ENCODE measurements at places on chromosomes 13 and 19. TPM values are rescaled to one million over a fixed set of nuclear protein-coding genes. Genes with fewer than 3 reads are reported as not detected.
A peak's percentile ranks its signal among the peaks of the same experiment; 100 is the strongest.

The CDX2 gene
- polyA plus RNA-seq: 132 TPM

The ADPRHL1 gene
- polyA plus RNA-seq: 2.8 TPM

The NAPSA gene
- 2.8 TPM for polyA plus RNA-seq

The CHAF1A gene
- 12.4 TPM for polyA plus RNA-seq

The ERCC2 gene
- 18.2 TPM for polyA plus RNA-seq

The PRTN3 gene
- 0.22 TPM for polyA plus RNA-seq

The MYO16 gene
- 0.27 TPM for polyA plus RNA-seq

The CKM gene
- polyA plus RNA-seq: 4.9 TPM

The OR7C1 gene
- 0.03 TPM for polyA plus RNA-seq

The GJB6 gene
- polyA plus RNA-seq: 0.25 TPM

The ZNF837 gene
- 4.3 TPM for polyA plus RNA-seq

The EHD2 gene
- polyA plus RNA-seq: 31.4 TPM

The FAM83E gene
- polyA plus RNA-seq: 77.5 TPM

The FAM124A gene
- polyA plus RNA-seq: 1.2 TPM

The PDX1 gene
- polyA plus RNA-seq: 20.0 TPM

DNA sequence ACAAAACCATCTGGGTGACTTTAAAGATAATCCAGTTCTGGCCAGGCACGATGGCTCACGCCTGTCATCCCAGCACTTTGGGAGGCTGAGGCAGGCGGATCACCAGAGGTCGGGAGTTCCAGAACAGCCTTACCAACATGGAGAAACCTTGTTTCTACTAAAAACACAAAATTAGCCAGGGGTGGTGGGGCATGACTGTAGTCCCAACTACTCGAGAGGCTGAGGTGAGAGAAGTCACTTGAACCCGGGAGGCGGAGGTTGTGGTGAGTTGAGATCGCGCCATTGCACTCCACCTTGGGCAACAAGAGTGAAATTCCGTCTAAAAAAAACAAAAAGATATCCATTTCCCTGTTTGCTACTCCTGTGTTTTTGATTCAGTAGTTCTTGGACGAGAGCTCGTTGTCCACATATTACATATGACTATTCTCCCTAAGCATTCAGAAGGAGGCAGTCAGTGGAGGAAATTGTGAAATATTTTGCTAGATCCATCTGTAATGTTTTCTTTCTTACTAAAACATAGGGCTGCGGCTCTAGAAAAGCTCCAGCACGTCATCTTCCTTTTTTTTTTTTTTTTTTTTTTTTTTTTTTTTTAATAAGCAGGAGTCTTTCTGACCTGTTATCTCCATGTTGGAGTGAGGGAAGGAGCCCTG lies 33.6 kb downstream of the ZNF701 start:
- DNase-seq: no peak
- H3K4me1 ChIP-seq: peaks cover 15% of the 10 kb centered on the region
- no peak overlapping the region for H3K4me3 ChIP-seq
- no peaks in the 10 kb centered on the region for H3K27me3 ChIP-seq
- H3K27ac ChIP-seq: no peak overlapping the region

- H3K4me1 ChIP-seq: peaks cover 10% of the 10 kb centered on the region
- no peaks in the 10 kb centered on the region for H3K36me3 ChIP-seq
- peaks cover 2% of the 10 kb centered on the region for H3K27me3 ChIP-seq
Measured at GRCh38 chr13:109867766-109868165, 81.4 kb upstream of the IRS2 start.

GRCh38 chr19:32781280-32781679 lies 61.7 kb downstream of the TDRD12 start:
- H3K27me3 ChIP-seq: no peaks in the 10 kb centered on the region
- no peaks in the 10 kb centered on the region for H3K4me1 ChIP-seq
- H3K4me3 ChIP-seq: no peak overlapping the region
- no peak overlapping the region for H3K27ac ChIP-seq

DNA sequence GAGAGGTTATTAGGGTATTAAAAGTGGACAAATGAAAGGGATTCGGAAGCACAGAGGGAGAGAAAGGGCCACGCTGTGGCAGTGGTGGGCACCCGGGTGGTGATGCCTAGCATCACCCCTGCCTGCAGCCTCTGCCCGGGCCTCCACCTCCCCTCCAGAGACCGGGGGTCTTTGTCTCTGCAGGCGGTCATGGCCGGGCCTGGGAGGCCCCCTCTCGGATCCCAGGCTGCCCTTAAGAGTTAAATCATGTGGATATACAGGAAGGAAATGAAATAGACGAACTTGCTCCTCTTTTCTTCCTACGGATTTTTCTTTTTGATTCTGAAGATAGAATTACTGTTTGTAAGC lies 319.6 kb downstream of the ZNF536 start:
- H3K27me3 ChIP-seq: peaks cover 34% of the 10 kb centered on the region
- H3K4me1 ChIP-seq: no peaks in the 10 kb centered on the region
- H3K4me3 ChIP-seq: no peak overlapping the region
- no peaks in the 10 kb centered on the region for H3K36me3 ChIP-seq
- H3K27ac ChIP-seq: no peak overlapping the region

- DNase-seq: peak; percentile 14
- H3K36me3 ChIP-seq: no peaks in the 10 kb centered on the region
- H3K4me3 ChIP-seq: no peak overlapping the region
Measured at GRCh38 chr19:28633319-28634018, 579.5 kb downstream of the UQCRFS1 start.

GRCh38 chr19:14473073-14473977 lies 1.8 kb downstream of the PTGER1 start:
- H3K4me1 ChIP-seq: peaks cover 13% of the 10 kb centered on the region
- H3K36me3 ChIP-seq: peaks cover 31% of the 10 kb centered on the region
- H3K4me3 ChIP-seq: no peak overlapping the region
- peaks cover 29% of the 10 kb centered on the region for H3K27me3 ChIP-seq

GRCh38 chr13:78777976-78778375 lies 119.0 kb upstream of the OBI1 start:
- DNase-seq: peak; percentile 25
- H3K36me3 ChIP-seq: no peaks in the 10 kb centered on the region
- no peak overlapping the region for H3K4me3 ChIP-seq
- no peak overlapping the region for H3K27ac ChIP-seq
- no peaks in the 10 kb centered on the region for H3K4me1 ChIP-seq

DNA sequence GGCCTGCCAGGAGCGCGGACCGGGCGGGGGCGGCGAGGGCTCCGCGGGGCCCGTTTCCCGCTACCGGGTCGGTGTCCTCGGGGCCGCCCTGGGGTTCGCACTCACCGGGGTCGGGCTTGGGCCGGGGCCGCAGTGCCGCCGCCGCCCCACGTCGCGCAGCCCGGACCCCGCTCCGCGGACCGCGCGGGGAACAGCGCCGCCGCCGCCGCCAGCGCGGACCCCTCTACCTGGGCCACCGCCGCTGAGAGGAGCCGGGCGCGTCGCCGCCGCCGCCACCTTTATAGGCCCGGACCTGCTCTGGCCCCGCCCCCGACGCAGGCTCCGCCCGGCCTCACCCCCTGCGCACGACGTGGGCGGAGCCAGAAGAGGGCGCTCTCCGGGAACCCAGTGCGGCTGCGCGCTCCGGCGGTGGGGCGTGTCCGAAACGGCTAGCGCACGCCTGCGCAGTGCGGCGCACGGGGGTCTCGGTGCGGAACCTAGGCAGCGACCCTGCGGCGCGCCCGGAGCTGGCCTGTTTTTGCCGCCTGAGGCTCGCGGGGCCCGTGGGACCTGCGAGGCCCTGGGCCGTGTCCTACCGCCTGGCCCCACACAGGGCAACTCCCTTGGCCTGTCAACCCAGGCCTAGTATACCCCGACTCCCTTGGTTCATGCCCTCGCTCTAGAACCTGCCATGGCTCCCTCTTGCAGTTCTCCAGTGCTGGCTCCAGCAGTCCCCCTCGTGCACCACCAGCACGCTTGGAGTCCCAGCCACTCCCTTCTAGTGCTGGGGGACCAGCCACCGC lies at the start of gene MKNK2:
Gene MKNK2, minus strand, starts transcription at position 254 of the 782 bp plus-strand sequence. CDS start 393 bp downstream, outside the sequence.
- peak within 1 kb of the TSS; percentile 99 for H3K4me3 ChIP-seq
- H3K27ac ChIP-seq: peak within 1 kb of the TSS; percentile 97
- peaks cover 30% of the 10 kb centered on the region for H3K36me3 ChIP-seq
- H3K4me1 ChIP-seq: peaks cover 47% of the 10 kb centered on the region
- DNase-seq: peak; percentile 87

- H3K27ac ChIP-seq: peak overlapping the region; percentile 0
- no peaks in the 10 kb centered on the region for H3K27me3 ChIP-seq
- DNase-seq: peak; percentile 56
Measured at GRCh38 chr19:40348961-40349507, 539 bp downstream of the PLD3 start.

DNA sequence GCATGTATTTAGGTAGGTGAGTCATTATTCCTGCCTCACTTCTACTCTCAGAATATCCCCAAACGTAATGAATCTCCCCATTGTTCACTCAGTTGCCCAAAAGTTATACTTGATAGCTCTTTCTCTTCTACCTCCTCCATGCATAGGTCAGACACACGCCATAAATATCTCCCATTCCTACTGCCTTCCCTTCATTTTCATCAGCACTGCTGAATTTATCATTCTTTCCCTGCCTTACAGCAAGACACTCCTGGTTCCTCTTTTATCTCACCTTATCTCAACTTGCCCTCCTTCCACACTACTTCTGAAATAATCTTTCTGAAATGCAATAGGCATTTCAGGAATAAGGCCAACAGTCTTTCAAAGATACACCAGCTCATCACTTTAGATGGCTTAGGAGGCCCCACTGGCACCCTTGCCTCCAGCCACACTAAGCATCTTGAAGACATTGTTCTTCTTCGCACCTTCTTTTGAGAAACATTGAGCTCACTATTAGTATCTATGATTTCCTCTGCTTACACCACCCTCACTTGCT lies 333.9 kb downstream of the MYO16 start:
- no peaks in the 10 kb centered on the region for H3K36me3 ChIP-seq
- no peak for DNase-seq
- H3K27me3 ChIP-seq: no peaks in the 10 kb centered on the region
- H3K4me1 ChIP-seq: no peaks in the 10 kb centered on the region
- H3K4me3 ChIP-seq: no peak overlapping the region

DNA sequence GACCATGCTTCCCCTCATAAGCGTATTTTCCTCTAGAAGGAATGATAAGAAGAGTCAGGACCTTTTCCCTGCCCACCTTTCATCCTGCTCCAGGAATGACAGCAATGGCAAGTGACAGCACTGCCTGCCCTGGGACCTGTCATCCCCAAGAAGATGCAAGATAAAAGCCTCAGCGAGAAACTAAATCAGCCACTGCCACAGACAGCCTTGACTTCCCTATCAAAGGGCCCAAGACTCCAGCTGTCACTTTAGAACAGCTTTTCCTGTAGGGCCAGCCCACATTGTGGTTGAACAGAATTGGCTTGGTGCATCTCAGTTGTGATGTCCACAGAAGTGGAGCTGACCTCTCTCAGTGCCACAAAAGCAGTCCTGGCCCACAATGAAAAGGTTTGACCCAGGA lies 1.1 kb downstream of the RAB8A start:
- H3K36me3 ChIP-seq: peaks cover 14% of the 10 kb centered on the region
- no peaks in the 10 kb centered on the region for H3K27me3 ChIP-seq
- peaks cover 55% of the 10 kb centered on the region for H3K4me1 ChIP-seq
- no peak for DNase-seq
- peak overlapping the region; percentile 96 for H3K4me3 ChIP-seq
- peak overlapping the region; percentile 86 for H3K27ac ChIP-seq

- DNase-seq: no peak
- H3K4me3 ChIP-seq: no peak overlapping the region
- peaks cover 44% of the 10 kb centered on the region for H3K36me3 ChIP-seq
- no peaks in the 10 kb centered on the region for H3K4me1 ChIP-seq
- H3K27ac ChIP-seq: no peak overlapping the region
Measured at GRCh38 chr13:102606537-102607309, 9.9 kb downstream of the TPP2 start.

DNA sequence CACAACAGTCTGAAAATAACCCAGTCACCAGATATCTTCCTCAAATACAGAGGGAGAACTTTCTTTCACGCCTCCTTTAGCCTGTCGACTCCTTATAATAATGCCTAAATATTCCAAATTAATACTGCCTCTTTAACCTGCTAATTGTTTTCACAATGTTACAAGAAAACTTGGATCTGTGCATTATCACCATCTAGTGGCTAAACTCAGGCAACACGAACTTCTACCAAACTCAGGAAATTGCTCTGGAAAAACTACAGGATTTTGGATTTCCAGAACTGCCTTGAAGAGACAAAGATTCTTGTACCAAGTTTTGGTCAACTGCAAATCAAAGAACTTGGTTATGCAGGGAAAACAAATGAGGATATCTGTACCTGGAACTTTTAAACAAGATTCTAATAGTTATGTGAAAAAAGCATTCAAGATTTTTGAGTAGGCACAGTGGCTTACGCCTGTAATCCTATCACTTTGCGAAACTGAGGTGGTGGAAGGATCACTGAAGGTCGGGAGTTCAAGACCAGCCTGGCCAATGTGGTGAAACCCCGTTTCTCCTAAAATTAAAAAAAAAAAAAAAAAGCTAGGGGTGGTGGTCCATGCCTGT lies 10.8 kb downstream of the CLN5 start:
- H3K27ac ChIP-seq: no peak overlapping the region
- H3K4me1 ChIP-seq: no peaks in the 10 kb centered on the region
- H3K4me3 ChIP-seq: no peak overlapping the region
- no peak for DNase-seq
- H3K27me3 ChIP-seq: no peaks in the 10 kb centered on the region

DNA sequence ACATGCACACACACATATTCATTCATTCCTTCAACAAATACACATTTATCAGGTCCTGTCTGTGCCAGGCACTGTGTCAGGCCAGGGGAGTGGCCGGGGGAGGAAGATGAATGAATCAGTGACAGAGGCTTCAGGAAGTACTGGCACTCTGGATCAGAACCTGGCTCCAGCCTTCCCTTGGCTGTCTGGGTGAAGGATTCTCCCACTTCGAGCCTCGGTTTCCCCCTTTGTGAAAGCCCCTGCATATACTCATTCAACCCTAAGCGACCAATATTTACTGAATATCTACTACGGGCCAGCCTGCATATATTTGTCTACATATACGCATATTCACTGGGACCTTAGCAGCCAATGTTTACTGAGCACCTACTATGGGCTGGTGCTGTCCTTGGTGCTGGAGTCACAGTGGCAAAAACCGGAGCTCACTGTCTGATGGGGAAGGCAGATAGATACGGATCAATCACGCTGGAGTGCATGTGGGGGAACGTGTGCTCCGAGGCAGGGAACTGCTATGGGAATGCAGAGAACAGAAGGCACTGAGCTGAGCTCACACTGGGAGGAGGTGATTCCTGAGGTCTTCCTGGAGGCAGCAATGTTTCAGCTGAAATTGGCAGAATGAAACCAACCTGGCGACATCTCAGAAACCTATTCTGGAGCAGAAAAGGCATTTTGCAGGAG lies 636 bp upstream of the ZNF579 start:
- peak overlapping the region; percentile 62 for H3K27ac ChIP-seq
- H3K4me3 ChIP-seq: peak overlapping the region; percentile 97
- H3K36me3 ChIP-seq: peaks cover 12% of the 10 kb centered on the region
- H3K4me1 ChIP-seq: peaks cover 22% of the 10 kb centered on the region
- no peak for DNase-seq
- no peaks in the 10 kb centered on the region for H3K27me3 ChIP-seq

GRCh38 chr19:49727217-49728030 lies 35.7 kb downstream of the TSKS start:
- H3K27ac ChIP-seq: no peak overlapping the region
- no peak overlapping the region for H3K4me3 ChIP-seq
- DNase-seq: no peak
- H3K4me1 ChIP-seq: no peaks in the 10 kb centered on the region
- no peaks in the 10 kb centered on the region for H3K27me3 ChIP-seq

DNA sequence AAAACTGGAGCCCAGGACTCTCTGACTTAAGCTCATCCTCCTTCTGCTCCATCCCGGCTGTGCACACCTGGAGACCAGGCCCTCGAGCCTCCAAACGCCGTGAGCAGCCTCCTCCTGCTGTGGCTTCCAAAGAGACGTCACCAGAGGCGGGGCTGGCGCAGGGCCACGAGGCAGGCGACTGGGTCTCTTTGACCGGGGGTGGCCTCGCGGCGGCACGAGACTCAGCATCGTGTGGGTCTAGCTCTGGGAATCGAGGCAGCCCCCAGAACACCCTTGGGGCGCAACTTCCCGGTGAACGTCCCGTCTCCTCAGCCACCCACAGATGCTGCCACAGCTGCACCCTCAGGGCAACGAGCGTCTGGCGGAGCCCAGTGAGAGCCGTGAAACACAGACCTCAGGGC lies 22.8 kb downstream of the RASA3 start:
- no peaks in the 10 kb centered on the region for H3K27me3 ChIP-seq
- H3K27ac ChIP-seq: peak overlapping the region; percentile 42
- peaks cover 3% of the 10 kb centered on the region for H3K36me3 ChIP-seq
